ENCODE measurements at places on chromosomes 3 and 15.
A peak's percentile ranks its signal among the peaks of the same experiment; 100 is the strongest.

DNA sequence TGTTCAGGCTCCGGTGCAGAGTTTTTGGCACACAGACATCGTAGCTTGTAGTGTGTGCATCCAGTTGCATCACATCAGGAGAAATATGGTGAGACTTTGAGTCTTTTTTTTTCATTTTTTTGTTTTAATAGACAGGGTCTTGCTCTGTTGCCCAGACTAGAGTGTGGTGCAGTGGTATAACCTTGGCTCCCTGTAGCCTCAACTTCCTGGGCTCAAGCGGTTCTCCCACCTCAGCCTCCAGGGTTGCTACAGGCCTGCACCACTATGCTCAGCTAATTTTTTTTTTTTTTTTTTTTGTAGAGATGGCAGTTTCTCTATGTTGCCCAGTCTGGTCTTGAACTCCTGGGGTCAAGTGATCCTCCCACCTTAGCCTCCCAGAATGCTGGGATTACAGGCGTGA lies 51.1 kb upstream of the TEX264 start:
- DNase-seq = no peak

DNA sequence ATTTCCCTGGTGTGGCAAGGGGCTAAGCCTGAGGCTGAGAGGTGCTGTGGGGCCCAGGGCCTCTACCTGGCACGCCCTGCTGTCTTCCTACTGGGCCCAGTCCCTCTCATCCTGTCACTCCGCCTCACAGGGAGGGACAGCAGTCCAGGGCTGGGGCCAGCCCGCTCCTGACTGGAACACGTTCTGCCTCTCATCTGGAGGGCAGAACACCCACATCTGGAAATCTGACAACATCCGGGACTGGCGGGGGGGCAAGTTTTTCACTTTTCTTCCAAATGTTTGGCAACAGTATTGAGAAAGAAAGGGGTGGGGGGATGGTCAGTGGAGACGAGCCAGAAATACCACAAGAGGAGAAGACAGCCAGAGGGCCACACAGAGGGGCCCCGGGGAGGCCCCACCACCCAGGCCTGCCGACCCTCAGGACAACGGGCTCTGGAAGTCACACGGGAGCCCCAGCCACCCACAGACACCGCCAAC lies 1.8 kb upstream of the MYL3 start:
- DNase-seq = no peak

DNA sequence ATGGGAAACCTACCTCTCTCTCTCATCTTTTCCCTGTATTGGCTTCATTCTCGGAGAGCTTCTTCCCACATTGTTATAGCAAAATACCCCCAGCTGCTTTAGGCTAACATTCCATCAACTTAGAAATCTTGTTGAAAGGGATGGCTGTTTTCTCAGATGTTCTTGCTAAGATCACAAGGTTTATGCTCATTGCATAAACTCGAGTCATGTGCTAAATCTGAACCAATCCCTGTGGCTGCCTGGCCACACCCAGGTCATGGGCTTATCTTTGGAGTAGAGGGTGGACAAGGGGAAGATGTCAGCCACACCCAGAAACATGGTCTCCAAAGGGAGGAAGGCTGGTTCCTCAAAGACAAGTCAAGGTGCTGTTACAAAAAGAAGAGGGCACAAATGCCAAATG lies 150.6 kb upstream of the UMPS start:
- DNase-seq = no peak

- no peak for DNase-seq
Measured at GRCh38 chr15:83998486-83998885, 237.1 kb upstream of the GOLGA6L4 start.

GRCh38 chr15:70669006-70669602 lies 94.3 kb downstream of the UACA start:
- DNase-seq = no peak

DNA sequence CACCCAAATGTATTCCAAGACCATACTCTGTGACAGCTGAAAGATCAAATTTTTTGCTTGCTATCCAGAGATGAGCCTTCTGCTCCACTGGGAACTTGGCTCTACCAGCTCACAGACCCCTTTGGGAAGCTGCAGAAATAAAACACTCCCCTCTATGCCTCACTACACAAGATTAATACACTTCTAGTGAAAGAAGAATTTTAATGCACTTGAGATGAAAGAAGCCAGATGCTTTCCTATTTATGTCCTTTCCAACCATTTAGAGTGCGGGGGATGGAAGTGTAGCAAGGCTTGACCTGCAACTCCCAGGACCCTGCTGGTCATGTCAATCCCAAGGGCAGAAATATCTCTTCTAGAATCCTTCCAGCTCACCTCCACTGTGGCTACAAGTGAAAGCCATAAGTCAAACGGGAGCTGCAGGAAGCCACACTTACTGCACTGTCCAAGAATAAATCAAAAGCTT lies 34.7 kb downstream of the ANXA2 start:
- no peak for DNase-seq

DNA sequence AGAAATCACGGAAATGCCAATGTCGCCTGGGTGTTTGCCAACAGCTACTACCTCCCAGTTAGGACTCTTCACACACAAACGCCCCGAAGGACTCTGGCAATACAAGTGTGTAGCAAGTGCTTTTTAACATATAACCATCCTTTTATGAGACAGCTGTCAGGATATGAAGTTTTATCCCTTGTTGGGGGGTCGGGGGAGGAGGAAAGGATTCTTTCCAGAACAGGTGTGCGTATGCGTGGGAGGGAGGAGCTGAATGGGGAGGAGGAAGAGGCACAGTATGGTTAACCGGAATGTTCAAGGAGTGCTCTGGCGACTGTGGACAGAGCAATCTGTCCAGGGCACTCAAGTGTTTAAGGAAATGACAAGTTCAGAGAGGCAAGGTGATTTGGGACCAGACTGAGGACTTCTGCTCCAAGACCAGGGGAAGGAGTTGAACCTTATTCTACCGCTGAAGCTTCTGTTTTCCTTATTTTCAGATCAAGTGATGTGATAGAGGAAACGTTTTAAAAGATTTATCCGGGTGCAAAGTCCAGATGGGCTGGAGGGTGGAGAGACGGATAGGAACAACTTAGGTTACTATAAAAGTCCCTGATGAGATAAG lies 1.3 kb downstream of the TSPAN3 start:
- no peak for DNase-seq

- no peak for DNase-seq
Measured at GRCh38 chr15:23857028-23857641, 170.0 kb upstream of the NDN start.

DNA sequence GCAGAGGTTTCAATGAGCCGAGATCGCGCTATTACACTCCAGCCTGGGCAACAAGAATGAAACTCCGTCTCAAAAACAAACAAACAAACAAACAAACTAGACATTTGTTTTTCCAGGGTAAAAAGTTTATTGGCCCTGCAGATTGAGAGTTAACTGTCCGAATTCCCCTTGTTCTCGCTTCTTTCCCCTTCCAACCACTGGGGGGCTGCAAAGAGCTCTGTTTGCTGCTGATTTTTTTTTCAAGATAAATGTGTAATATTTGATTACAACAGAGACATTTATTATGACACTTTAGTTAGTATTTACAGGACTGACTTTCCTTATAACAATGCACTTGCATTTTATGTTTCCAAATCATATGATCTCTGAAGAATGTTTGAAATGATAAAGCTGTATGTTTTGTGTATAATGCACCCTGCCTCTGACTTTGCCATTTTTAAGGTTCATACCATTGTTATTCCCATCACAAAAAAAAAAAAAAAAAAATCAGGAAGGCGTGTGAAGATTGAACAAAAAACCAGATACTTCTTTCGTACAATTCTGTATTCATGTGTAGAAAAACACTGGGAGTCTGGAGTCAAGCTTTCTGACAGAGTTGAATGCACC lies 2.8 kb downstream of the CLSTN2 start:
- DNase-seq = peak; percentile 64

GRCh38 chr3:28613511-28614106 lies 265.0 kb upstream of the AZI2 start:
- DNase-seq = no peak

- DNase-seq = peak; percentile 79
Measured at GRCh38 chr15:84929795-84930603, 45.5 kb downstream of the SLC28A1 start.

DNA sequence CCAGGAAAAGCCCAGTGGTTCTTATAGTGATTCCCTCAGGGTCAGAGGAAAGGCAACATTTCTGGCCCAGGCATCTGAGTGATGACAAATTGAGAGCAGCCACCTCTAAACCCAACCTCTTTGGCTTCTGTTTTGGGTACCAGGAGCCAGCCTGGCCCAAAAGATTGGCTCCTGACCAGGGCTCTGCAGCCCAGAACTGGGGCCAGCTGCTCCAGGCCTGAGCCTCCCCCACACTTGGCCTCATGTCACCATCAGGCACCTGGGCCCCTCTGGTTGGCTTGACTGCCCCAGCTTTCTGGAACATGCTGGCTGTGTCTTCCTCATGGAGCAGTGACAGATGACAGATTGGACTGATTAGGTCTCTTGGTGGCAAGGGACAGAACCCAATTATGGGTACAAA lies 26.0 kb upstream of the HCN4 start:
- DNase-seq = no peak

DNA sequence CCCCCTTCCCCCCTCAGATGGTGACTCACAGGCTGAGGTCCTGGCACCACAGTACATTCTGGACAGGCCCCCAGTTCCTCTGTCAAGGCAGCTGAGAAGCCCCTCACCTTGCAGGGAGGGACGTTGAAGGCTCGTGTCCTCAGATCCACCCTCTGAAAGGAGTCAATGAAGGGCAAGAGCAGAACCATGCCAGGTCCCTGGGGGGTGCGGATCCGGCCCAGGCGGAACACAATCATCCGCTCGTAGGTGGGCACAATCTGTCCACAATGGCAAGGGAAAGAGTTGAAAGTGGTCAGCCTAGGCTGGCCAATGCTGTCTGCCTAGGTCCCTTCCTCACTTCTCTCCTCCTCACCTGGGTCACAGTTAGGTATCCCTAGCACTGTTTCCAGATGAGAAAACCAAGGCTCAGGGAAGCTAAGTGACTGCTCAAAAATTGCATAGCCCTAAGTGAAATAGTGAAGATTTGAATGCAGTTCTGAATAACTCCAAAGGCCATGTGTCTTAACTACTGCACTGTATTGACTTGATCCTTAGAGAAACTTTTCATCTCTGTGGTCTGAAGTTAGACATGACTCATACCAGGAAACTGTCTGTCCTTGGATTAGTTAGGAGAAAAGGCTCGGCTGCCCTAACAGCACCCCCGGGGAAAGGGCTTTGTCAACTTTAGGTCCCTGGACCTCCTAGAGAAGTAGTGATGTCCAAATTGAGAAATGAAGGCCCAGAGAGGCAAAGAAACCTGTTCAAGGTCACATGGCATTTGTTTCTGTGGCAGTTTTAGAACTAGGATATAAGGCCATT lies 2.9 kb downstream of the STOML1 start:
- DNase-seq = peak; percentile 37

DNA sequence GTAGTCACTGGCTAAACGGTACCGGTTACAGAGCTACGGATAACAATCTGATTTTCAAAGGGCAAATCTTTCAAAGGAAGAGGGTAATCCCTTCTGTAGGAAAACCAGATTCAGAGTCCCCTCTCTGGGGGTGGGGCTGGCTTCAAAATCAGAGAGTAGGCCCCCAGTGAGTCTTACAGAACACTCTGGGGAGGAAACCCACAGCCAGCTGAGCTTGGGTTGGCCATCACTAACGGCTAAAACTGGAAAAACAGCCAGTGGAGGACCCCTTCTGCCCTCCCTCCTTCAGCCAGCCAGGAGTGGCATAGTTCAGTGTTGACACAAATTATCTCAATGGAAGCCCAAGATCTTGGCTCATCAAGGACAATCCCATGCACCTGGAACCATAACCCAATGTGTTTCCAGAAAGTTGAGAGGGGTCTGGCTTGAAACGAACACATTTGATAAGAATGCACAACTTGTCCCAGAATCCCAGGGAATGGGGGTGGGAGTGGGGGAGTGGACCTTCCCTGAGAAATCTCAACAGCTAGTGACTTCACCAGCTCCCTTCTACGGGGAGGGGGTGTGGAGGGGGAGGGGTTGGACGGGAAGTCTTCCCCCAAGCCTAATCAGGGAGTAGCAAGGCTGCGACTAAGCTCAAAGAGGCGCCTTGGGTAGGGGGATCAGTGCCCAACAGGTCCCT lies 1.0 kb downstream of the RASL12 start:
- DNase-seq = no peak

DNA sequence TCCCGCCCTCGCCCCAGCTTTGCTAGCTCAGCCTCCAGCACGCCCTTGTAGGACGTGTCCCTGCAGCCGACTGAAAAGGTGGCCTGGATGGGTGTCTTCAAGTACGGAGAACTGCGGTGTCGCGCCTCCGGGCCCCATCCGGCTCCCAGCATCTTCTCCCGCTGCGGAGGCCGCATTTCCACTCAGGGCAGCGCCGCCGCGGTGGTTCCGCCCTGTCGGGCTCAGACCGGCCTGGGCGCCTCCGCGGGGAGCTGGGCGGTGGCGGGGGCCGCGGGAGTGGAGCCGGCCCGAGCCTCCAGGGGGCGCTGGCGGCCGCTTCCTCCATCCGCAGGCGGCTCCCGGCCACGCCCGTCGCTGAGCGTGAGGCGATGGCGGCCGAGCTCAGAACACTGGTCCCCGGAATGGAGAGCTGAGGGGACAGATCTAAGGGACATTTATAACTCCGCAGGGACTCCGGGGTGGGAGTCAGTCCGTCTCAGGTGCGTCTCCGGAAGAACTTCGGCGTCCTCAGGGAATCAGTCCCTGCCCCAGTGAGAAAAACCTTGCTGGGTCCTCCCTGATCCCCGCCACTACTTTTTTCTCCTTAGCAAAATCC lies 13.6 kb upstream of the SMCO1 start:
- no peak for DNase-seq

DNA sequence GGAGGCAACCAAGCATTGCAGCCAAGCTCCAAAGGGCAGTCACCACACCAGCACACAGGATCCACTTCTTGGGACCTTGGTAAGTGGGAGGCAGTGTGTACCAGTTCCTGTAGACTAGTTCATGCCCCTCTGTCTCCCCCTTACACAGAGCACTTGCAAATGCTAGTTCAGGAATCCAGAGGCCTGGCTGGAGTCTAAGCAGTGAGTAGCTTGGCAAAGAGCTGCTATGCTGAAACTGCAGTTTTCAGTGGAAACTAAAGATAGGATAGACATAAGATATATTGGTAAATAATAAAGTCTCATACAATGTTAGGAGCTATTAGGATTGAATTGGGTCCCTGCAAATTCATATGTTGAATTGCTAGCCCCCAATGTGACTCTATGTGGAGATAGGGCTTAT lies 13.9 kb upstream of the SLC41A3 start:
- DNase-seq = no peak

DNA sequence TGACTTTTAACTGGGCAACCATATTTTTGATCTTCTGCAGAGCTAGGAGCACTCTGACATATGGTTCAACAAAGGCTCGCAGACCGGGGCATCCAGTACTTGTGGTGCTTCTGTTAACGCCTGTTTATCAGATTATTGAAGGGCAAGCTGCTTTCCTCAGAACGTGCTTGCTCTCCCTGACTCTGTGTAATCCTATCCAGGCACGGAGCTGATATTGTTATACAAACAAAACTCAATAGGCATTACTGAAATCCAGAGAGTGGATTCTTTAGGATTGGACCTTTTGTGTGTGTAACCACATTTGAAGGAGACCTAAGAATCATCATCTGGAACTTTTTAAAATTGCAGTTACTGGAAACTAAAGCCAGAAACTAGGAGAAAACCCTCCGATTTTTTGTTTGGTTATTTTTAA lies 246.5 kb downstream of the PTPRG start:
- no peak for DNase-seq
